Right lung (tissue), 10 donors: ENCODE measurements at places on chromosomes 1 and 21. TPM values are rescaled to one million over a fixed set of nuclear protein-coding genes. Genes with fewer than 3 reads are reported as not detected.
A peak's percentile ranks its signal among the peaks of the same experiment; 100 is the strongest.

GRCh38 chr1:39925721-39926342 is 24.1 kb upstream of the MYCL start:
- no peak for DNase-seq

GRCh38 chr1:213997038-213997771 is 9.4 kb downstream of the PROX1 start:
- no peak for DNase-seq

- DNase-seq: no peak
Measured at GRCh38 chr1:160739098-160739511, at the start of gene SLAMF7. Gene SLAMF7, plus strand, starts transcription at chr1:160739247. Its CDS starts 55 bp downstream, at chr1:160739302.

DNA sequence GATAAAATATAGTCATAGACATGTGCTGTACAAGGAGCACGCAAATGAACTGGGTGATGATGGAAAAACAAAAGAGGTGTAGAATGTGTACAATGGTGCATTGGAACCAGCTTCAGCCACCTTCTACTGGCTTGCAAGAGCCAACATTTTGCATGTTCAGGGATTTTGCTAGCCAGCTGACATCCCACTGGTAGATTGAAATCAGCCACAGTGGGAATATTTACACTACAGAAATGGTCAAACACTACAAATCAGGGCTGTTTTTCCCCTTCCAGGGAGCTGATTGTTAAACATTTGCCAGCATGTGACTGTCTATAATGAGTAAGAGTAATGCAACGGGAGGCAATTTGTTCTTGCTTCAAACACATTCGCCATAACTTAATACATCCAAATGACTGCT is 23.2 kb downstream of the PMVK start:
- no peak for DNase-seq

DNA sequence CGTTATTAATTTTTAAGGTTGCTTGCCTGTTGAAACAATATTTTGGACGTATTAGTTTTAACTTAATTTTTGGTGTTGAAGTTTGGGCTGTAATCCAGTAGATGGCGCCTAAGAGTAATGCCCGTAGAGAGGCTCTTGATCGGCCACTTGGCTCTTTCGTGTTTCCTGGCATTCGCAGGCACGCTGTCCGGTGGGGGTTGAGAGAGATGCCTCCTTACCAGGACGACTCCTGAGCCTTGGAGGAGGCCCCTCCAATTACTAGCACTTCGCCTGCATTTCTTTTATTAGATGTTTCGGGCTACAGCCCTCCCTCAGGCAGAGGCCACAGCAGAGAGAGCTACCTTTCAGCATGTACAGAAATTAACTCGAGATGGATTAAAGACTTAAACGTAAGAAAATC is 12.0 kb downstream of the OR2M4 start:
- no peak for DNase-seq

GRCh38 chr1:152397474-152397873 is 16.6 kb downstream of the CRNN start:
- DNase-seq: no peak

DNA sequence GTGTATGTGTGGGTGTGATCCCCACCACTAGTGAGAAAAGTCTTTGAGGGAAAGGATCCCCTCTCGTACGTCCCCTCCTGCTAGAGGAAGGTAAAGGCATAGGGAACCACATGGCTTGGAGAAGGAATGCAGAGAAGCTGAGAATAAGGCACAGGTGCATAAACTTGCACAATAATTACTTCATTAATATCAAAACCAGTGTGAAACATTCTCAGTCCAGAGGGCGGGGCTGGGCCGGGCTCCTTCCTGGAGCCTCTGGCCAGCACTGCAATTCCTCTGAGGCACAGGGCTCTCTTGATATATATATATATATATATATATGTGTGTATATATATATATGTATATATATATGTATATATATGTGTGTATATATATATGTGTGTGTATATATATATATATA is 162.6 kb downstream of the TSEN15 start:
- DNase-seq: no peak

DNA sequence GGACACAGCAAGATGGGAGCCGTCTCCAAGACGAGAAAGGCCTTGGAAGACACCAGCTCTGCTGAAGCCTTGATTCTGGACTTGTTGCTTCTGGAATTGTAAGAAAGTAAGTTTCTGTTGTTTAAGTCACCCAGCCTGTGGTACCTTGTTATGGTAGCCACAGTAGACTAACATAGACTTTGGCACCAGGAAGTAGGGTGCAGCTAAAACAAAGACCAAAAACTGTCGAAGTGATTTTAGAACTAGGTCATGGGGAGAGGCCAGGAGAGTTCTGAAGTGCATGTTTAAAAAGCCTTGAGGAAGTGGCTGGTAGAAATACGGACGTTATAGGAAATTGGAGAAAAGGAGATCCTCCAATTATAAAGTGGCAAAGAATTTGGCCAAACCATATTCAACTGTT is 28.5 kb downstream of the ZNF496 start:
- DNase-seq: no peak

DNA sequence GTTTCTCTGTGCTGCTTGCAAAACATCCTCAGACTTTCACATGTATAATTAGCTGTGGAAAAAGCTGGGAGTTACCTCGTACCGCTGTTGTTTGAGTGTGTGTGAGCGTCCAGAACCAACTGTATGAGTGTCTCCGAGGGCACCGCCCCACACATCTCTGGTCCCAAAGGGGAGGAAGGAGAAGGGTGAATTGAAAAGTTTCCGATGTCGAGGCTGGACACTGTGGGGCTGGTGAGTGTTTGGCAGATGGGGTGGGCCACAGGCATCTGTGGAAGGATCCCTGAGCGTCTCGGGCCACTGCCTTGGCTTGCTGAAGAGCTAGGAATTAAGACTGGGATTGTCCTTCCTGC is 1.2 kb downstream of the ATP2B4 start:
- DNase-seq: peak; percentile 40

- no peak for DNase-seq
Measured at GRCh38 chr1:95018602-95019369, 54.0 kb downstream of the ALG14 start.

DNA sequence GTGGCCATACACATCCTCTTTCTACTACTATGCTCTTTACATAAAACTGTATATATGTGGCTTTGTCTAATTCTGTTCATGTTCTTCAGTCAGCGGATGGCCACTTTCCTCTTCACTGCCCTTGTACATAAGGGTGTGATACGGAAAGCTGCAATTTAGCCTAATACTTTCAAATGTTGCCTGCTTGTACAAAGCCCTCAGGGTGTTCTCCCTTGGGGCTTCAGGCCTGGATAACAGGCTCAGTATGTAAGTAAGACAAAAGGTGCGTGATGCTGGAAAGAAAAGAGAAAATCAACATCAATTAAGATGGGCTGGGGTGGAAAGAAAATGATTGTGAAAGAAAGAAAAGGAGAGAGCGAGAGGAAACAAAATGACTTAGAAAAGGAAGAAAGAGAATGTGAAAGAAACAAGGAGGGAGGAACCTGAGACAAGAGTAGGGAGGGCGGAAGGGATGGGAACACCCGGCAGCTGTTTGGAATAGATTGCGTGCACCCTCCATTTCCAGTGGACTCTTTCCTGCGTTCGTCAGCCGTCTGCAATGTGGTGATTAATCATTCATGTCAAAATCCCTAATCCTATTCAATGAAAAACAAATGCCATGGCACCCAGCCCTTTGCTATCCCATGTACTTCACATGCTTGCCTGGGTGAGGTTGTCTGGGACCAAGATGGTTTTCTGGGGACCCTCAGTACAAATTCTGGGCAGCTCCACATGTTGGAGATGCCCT is 553.6 kb downstream of the NUF2 start:
- no peak for DNase-seq

KRTAP10-6 gene
- polyA plus RNA-seq: not detected

HFM1 gene
- 12.2 TPM for polyA plus RNA-seq

ALG14 gene
- 12.0 TPM for polyA plus RNA-seq

TMEM63A gene
- polyA plus RNA-seq: 110 TPM
